Effector memory CD8-positive, alpha-beta T cell (primary cell): ENCODE measurements at places on chromosomes 3 and 15.

- no peak for DNase-seq
Measured at GRCh38 chr3:170162630-170163029, 18.9 kb downstream of the PHC3 start.

DNA sequence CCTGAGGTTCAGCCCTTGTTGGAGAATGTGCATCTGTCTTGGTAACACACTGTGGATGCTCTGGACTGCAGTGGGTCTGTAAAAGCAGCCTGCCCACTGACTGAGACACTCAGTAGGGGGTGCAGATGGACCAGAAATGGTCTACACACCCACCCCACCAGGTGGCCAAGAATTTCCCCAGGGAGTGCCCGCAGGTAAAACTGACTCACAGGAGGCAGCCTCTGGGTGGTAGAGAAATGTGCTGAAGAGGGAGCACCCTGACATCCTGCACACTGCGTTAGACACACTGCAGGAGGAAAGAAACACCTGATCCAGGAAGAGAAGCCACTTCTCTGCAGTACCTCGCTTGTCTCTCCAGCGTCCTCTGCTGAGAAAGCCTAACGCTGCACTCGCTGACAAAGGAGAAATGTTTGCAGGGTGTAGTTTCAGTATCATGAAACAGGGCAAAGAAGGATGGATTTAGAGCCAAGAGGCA lies 109.5 kb upstream of the ABHD17C start:
- no peak for DNase-seq

DNA sequence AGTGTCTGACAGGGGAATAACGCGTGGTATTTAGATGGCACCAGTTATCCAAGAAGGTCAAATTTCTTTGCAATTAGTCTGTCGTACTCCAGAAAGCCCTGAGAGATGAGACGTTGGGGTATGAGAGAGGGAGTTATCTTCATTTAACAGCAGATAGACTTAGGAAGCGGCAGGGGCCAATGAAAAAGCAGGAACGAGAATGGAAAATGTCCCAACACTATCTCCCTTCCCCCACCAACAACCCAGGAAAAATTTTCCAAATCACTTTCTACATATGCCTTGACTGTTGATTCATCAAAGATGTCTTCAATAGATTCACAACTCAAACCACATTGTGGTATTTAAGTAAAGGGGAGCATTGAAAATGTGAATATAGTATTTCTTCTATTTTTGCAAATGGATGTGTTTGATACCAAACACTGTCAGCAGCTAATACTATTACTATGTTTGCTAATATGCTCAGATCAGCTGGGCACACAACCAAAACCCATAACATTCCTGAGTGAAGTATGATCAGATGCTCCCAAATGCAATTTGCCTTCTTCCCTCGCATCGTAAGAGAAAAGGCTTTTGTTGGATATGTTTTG lies 13.3 kb upstream of the GREM1 start:
- no peak for DNase-seq

GRCh38 chr3:186119499-186119898 lies 10.6 kb upstream of the ETV5 start:
- DNase-seq, result no peak

GRCh38 chr15:53558384-53558783 lies 201.1 kb downstream of the WDR72 start:
- DNase-seq, result no peak

- DNase-seq, result no peak
Measured at GRCh38 chr15:101561584-101561906, 72.0 kb upstream of the PCSK6 start.

DNA sequence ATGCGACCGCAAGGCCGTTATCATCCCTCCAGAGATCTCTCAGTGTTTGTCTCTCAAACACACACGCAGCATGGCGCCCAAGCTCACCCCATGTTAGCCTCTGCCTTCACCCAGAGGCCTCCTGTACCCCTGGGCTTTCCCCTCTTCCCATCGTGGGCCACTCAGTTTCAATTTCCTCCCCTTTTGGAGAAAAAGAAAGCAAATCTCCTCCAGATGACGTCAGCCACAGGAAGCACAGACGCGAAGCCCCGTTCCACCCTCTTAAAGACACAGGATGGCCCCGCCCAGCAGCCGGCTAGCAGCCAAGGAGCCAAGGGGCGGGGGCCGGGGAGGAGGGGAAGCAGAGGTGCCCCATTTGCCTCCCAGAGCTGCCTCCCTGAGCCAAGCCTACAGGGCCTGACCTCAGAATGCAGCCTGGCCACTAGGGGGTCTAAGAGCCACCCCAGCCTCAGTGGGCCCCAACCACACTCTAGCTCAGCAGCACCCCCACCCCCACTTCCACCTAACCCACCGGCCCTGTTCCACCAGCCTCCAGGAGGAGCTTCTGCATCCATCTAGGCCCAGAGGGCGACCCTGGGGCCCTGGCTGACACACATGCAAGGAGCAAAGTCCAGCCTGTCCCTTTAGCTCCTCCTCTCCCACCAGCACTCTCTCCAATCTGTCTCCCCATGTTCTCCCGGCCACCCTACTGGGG lies 26.5 kb downstream of the ATRIP start:
- peak; percentile 91 for DNase-seq
